Glutamatergic neuron (in vitro differentiated cells): ENCODE measurements at places on chromosomes 5 and 9.

- no peak for DNase-seq
Measured at GRCh38 chr9:38670542-38671371, 49.2 kb downstream of the FAM240B start.

GRCh38 chr9:133528876-133529241 lies 4.1 kb upstream of the MYMK start:
- DNase-seq = no peak

DNA sequence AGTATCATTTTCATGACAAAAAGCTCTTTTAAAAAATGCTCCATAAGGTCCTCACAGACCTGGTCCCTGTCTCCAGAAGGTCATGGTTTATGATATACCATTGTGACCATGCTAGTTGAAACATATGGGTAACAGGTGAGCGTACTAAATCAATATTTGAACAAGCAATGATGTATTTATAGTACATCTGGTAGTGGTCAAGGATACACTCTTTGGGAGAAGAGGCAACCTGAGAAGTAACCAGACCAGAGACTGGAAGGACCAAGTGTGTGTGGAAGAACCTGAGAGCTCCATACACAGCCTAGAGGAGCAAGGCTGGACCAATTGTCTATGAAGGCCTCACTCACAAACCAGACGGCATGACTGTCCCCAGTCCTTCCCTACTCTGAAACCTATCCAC lies 55.1 kb downstream of the LHFPL2 start:
- DNase-seq = no peak

- no peak for DNase-seq
Measured at GRCh38 chr5:38697013-38697412, 140.6 kb upstream of the LIFR start.

DNA sequence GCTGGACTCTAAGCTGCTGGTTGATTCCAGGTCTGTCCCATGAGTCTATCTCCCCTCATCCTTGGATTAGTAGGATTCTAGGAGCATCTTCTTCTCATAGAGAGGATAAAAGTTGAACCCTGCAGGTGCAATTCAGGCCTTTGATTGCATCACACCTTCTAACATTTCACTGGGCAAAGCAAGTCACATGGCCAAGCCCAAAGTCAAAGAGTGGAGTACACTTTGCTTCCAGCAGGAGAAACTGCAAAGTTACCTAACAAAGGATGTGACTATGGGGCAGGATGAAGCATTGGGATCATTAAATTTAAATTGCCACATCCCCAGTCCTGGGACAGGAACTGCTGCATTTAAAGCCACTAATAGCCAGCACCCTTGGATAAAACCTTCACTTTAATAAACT lies 51.0 kb upstream of the EGFLAM start:
- no peak for DNase-seq

DNA sequence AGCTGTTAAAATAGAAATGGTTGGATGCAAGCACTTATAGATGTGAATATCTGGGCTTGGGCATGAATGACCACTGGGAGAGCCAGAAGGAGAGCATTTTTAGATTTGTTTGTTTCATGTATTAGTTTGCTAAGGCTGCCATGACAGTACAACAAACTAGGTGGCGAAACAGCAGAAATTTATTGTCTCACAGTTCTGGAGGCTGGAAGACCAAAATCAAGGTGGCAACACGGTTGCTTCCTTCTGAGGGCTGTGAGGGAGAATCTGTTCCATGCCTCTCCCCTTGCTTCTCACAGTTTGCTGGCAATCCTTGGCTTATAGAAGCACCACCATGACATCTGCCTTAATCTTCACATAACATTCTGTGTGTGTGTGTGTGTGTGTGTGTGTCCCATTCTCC lies 20.2 kb upstream of the CDC23 start:
- no peak for DNase-seq

- no peak for DNase-seq
Measured at GRCh38 chr5:113178073-113178779, 201.6 kb downstream of the DCP2 start.
